Activated CD8-positive, alpha-beta T cell treated with anti-CD3 and anti-CD28 coated beads for 36 hours (primary cell): ENCODE measurements at places on chromosomes 2 and 18.
A peak's percentile ranks its signal among the peaks of the same experiment; 100 is the strongest.

- DNase-seq, result no peak
Measured at GRCh38 chr2:176414641-176415040, 145.4 kb downstream of the MTX2 start.

GRCh38 chr2:231161877-231162329 lies 36.5 kb upstream of the ARMC9 start:
- DNase-seq, result no peak

DNA sequence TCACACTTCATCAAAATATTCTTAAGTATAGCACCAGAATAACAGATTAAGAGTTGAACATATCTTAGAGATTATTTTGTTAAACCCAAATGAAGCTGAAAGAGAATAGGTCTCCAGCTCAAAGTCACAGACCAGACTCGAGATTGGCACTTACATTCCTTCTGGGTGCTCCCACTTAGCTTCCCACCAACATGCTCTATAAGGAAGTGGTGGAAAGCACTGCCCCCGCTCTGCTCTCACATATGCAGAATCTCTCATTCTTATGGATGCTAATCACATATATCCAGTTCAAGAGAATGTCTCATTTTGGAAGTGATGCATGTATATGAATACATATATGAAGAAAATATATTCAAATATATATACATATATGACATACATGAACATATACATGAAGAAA lies 71.5 kb upstream of the CD226 start:
- no peak for DNase-seq

- DNase-seq, result no peak
Measured at GRCh38 chr2:88254437-88255091, 84.4 kb downstream of the THNSL2 start.

GRCh38 chr2:74708296-74708695 lies 54.2 kb downstream of the SEMA4F start:
- DNase-seq, result no peak

GRCh38 chr18:5542515-5543035 lies 1.2 kb downstream of the EPB41L3 start:
- DNase-seq, result no peak

- peak; percentile 89 for DNase-seq
Measured at GRCh38 chr2:218186355-218186766, 19.6 kb upstream of the CXCR1 start.

GRCh38 chr2:10980071-10980470 lies 68.3 kb downstream of the KCNF1 start:
- DNase-seq, result no peak

GRCh38 chr2:162092658-162093556 lies 18.9 kb upstream of the DPP4 start:
- DNase-seq, result no peak

- DNase-seq, result peak; percentile 35
Measured at GRCh38 chr2:197145471-197146056, 165.0 kb downstream of the ANKRD44 start.

GRCh38 chr2:143553261-143553660 lies 424.0 kb downstream of the ARHGAP15 start:
- peak; percentile 50 for DNase-seq

DNA sequence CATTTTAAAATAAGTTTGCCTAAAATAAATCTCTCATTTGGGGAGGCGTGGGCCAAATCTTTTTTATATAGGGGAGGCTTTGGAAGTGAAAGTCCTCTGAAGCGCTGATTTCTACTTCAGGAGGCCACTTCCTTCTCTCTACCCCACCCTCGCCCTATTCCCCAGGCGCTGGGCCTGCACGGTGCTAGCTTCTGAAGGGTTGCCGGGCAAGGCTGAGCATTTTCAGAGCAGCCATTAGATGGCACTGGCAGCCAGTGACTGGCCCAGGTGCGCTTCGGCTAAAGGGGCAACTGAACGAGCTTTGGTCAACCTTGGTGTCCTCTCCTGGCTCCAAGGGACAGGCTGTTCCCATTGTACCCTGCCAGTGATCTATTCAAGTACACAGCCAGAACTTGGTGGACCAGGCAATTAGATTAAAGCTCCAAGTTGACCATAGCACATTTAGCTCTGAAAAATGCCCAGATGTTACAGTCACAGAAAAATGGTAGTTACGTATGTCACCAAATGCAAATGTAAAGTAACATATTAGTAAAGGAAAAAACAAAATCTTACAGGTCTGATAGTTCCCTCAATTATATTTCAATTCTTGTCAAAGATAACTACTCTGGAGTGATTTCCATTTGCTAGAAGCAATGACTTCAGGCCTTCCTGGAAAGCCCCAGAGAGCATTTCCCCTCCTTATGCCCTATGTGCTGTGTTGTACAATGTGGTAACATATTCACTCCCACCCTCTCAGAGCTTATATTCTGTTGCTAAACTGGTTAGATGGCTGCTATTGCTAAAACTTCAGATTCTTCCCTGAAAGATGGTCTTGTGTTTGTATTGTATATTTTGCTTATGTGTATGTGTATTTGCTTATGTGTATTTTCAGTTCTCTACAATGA lies 2.1 kb downstream of the POMC start:
- peak; percentile 67 for DNase-seq

DNA sequence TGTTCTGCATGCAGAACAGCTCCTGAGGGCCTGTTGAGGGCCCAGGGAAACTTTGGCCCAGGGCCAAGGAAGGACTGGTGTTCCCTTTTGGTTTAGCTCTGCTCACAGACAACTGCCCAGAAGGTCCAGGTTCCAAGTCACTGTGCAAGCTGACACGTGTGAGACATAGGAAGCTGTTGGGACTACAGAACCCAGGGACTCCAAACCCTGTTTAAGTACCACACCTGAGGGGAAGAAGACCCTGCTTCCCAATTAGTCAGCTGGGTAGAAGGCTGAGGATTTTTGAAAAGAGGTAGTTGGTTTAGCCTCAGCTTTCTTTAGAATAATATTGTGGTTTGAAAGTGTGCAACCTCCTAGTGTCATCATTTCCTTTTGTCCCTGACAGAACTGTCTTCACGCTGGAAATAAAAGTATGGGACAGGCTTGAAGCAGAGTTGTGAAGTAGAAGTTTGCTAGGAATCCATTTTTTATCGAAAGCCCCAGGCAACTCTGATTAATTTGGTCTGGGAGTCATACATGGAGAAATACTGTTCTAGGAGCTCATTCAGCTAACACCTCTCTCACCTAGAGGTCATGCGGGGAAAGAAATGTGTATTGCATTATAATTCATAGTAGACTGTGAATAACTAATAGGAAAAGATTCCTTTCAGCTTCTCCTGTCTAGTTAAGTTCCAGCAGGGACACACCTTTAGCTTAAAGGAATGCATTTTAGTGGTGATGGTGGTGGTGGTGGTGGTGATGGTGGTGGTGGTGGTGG lies 19.9 kb upstream of the IL1RL1 start:
- DNase-seq, result no peak
